AG08395 (cell line): ENCODE measurements at places on chromosomes 16 and 17.

GRCh38 chr17:57606111-57606875, 138.8 kb downstream of the CCDC182 start:
- DNase-seq = no peak

GRCh38 chr17:17080781-17081180, 38.5 kb downstream of the MPRIP start:
- DNase-seq = no peak

DNA sequence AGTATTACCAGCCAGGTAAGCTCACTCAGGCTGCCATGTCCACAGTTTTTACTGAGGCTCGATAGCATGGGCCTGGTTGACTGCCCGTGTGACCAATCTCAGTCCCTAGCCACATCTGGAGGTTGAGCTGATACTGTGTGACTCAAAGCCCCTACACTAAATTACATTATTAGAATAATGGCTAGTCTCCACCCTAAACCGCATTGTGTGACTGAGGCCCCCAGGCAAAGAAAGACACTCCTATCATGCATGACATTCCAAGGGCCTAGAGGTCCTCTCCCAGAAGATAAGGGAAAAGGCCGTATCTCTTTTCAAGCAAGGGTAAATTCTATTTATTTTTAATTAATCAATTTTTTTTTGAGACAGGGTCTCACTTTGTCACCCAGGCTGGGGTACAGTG, 505.3 kb downstream of the HAPSTR1 start:
- DNase-seq = no peak

- no peak for DNase-seq
Observed at GRCh38 chr17:2794111-2794803, 2.0 kb upstream of the RAP1GAP2 start.

- peak; percentile 82 for DNase-seq
Observed at GRCh38 chr16:21167360-21167759, 8.9 kb downstream of the LDAF1 start.

DNA sequence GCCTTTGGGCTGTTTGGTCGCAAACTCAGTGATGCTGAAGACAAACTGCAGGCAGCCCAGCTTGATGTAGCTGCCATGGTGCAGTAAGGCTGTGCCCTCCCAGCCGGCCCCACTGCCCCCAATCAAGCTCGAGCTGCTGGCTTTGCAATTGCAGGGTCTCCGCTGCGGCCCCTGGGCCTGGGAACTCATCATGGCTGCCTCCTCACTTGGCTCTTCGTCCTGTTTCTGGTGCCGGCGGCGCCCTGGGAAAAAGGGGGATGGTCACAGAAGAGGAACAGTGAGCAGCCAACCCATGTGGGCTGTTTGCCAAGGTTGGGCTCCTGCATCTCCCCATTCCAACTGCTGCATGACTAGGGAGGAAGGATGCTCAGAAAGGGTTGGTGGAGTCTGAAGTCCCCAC, 3.4 kb upstream of the DHRS13 start:
- no peak for DNase-seq

GRCh38 chr17:47694581-47695428, 844 bp downstream of the TBKBP1 start:
- DNase-seq = peak; percentile 83

DNA sequence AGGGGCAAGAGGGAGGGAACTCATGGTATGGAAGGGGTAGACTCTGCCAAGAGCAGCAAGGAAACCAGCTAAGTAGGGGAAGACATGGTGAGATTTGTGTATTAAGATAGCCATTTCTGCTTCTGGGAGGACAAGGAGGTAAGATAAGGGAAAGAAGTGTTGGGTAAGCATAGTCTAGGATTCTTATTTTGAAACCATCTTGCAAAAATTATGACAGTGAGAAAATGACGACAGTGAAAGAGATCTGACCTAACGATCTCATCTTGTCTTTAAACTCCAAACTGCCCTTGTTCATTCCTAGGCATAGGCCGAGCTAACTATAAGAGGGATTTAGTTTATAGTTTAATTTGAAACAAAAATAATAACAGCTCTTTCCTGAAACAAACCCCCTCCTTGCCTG, 5.6 kb upstream of the RBL2 start:
- no peak for DNase-seq

GRCh38 chr16:66908116-66908515, 10.6 kb downstream of the CDH16 start:
- no peak for DNase-seq

- no peak for DNase-seq
Observed at GRCh38 chr17:1076982-1077302, 80.0 kb downstream of the TIMM22 start.

GRCh38 chr17:36092230-36092629, 2.3 kb upstream of the CCL3 start:
- DNase-seq = no peak

GRCh38 chr17:27503611-27504010, 47.4 kb downstream of the KSR1 start:
- no peak for DNase-seq

GRCh38 chr16:58518083-58518979, 3.0 kb downstream of the SETD6 start:
- no peak for DNase-seq

DNA sequence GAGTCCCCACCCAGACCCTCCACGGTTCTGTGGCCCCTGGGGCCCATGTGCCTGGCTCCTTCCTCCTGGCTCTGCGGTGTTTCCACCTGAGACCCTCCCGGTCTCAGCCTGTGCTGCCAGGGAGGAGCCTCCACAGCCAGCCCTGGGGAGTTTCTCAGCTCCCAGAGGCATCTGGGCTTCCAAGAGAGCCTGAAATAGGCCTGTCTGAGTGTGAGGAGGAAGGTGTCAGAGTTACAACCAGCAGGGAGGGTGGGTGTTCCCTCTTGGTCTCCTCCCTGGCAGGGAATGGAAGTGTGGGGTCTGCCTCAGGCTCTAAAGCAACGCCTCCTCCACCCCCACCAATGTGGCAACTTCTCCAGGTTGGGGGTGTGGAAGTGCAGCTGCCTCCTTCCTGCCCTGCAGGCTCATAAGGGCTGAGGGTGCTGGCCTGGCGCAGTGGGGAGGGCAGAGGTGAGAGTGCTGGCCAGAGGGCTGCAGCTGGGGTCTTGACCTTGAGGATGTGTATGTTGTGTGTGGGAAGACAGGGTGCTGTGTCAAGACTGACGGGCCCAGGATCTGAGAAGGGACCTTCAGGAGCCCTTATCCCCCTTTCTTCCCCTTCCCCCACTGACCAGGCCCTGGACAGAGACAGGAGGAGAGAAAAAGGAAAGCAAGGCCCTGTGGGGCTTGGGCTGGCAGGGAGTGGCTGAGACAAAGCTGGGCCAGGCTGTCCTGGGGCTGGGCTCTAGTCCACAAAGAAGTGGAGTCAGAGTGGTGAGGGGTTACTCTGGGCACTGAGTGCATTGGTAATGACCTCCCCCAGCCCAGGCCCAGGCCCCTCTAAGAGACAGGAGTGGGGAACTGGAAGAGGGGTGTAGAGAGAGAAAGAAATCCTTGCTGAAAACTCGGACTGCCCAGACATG, 2.4 kb downstream of the CYGB start:
- DNase-seq = no peak

DNA sequence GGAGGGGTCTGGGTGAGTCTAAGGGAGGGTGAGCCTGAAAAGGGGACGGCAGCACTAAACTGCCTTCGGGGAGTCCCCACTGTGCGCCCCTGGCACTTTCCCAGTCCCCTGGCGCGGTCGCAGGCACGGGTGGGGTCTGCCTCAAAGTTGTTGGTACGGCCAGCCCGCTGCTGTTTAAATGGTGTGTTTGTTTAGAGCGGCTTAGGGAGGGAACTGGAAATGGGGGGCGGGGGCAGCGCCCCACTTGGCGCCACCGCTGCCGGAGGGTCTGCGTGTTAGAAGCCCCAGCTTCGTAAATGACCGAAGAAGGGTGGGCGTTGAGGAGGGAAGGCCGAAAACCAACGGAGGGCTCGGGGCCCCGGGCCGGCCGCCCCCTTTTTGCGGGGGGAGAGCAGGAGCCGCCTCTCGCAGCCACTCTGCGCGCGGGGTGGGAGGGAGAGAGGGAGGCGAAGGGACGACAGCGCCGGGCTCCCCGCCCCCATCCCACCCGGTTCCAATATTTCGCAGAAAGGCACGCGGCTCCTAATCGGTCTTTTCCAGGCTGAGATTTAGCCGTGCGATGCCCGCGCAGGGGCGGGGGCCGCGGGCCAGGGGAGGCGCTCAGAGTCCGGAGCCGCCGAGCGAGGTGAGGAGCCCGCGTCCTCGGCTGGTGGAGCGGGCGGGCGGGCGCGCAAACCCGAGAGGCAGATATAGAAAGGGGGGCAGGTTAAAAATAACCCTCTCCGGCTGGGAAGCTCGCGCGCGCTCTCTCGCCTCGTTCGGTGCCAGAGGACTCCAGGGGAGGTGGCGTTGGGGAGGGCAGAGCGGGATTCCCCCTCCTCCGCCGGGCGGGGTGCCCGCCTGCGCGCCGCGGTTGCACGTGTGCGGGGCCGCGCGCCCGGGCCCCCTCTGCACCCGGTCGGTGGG, 54.9 kb downstream of the SREBF1 start:
- DNase-seq = peak; percentile 45

GRCh38 chr17:79541056-79541850, 69.6 kb downstream of the RBFOX3 start:
- DNase-seq = no peak

DNA sequence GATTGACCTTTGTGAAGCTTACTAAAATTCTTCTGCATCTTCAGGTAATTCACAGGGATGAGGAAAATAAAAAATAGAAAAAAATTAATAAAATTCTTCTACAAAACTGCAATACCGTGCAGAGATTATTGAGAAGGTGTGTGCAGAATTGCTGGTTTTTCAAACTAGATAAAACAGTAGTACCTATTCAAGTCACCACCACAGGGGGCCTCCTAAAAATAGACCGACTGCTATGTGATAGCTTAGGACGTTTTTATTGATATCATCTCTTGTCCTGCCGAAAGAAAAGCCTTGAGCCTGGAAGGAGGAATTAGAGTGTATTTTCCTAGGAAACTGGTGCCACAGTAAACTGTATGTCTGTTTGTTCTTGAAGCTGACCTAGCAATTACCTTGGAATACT, 325.9 kb downstream of the ZFHX3 start:
- DNase-seq = no peak

DNA sequence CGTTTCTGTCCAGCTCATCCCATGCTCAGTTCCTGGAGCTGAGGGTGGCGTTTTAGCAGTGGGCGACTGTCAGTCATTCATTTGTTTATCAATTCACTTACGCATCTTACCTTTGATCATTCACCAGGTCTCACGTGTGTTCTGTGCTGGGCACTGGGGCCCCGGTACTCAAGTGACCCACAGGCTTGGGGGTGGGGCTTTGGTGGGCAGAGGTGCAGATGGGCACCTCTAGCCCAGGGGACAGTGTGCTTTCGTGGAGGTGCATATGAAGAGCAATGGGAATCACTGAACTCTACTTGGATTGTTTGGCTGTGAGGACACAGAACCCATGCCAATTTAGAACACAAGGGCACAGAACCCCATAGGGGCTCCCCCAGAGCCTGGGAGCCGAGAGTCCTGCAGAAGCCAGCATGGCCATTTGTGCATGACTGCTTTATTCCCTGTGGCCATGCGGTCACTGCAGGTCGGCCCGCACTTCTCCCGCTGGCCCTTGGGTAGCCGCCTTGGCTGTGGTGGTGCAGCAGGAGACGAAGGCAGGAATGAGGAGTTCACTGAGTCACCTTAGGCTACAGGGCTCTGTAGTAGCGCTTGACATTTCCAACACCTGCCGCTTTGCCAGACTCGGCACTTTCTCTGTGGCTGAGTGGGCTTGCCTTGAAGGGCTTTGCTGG, 144.6 kb downstream of the SNX29 start:
- no peak for DNase-seq

GRCh38 chr17:40319651-40320540, 10.9 kb downstream of the RARA start:
- no peak for DNase-seq

DNA sequence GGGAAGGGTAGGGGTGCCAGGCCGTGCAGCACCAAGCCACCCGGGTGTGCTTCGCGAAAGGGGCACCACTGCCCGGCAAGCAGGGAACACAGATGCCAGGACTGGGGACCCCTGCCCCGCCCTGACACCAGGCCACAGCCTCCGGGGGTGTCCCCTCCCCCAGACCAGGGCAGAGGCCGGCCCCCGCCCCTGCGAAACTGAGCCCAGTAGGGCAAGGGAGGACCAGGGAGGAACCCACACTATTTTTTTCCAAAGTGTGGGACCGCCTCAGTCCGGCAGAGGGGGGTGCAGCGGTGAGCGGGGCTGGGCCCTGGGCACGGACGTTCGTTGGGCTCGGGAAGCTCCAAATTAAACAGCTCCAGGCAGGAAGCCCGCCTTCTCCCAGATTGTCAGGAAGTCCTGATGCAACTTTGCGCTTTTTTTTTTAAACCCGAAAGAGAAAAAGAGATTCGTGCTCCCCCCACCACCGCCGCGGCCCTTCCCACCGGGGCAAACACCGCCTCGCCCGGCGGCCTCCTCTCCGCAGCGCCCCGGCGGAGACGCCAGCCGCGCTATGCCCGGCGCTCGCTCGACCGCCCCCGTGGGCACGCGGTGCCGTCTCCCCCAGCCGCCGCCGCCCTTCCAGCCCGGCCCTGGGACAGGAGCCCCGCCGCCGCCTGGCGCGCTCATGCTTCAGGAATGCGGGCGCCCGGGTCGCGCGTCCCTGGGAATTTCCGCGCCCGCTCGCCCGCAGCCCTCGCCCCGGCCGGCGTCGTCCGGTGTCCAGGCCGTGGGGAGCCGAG, 755 bp downstream of the PIEZO1 start:
- DNase-seq = peak; percentile 74

DNA sequence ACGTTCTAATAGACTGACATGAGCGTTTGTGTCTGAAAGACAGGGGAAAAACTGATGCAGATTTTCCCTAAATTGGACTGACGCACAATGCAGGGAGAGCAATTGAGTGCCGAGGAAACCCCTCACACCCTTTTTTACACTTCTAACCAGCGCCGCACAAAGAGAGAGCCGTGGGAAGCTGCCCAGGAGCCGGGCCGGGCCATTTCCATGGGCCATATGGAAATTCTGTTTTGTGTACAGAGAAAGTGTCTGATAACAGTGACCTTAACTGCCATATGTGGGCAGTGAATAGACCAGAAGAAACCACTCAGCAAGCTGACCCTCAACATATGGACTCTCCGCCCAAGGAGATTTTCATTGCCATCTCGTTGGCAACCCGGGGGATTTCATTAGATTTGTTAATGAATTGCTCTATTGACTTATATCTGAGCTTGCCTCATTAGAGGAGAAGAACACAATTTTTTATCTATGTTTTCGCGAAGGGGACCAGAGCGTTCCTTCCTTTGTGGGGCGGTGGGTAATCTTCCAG, 225.9 kb upstream of the IRX3 start:
- no peak for DNase-seq

DNA sequence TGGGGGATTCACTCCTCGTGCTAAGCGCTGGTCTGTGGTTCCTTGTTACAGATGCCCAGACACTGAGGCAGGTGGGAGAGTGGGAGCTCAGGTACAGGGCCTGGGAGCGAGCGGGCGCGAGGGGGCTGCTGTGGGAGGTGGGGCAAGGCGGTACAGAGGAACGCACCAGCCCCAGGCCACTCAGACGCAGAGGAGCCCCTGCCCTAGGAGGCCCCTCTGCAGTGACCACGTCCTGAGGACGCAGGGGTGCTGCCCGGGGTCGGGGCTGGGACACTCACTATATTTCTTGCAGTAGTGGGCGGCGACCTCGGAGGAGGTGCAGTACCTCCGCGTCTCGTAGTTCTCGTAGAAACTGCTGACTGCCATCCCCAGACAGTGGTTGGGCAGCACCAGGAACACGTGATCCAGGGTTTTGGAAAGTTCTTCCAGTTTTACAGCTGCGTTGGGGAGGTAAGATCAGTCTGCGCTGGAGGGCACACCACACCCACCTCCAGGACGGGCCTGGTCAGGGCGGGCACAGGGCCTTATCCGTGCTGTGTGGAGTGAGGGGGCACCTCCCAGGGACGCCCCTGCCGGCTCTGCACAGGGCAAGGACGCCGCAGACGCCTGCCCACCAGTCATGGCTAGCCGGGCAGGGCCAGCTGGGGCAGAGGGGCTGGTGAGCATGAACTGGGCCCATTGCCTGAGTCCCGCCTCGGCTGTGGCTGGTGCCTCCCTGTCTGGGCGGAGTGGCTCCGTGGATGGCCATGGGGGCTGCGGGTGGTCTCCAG, 16.3 kb upstream of the RNPS1 start:
- DNase-seq = no peak
